Fibroblast of skin of left biceps (primary cell): ENCODE measurements at places on chromosomes 2 and 18.
A peak's percentile ranks its signal among the peaks of the same experiment; 100 is the strongest.

DNA sequence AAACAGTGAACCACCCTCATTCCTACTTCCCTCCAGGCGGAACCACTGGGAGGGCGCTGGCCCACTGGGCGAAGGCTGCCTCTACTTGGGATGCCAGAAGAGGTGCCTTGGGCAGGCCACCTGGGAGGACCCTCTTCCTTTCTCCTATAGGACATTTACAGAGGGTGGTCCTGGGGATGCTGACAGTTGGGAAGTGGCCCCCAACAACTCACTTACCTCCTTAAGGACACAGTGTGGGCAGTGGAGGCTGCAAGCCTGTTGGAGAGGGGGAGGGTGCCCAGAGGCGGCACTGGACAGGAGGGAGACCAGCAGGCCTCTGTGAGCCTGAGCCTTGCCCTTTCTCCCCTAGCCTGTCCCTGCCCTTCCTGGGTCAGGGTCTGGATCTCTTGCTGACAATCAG is 346.4 kb upstream of the HS6ST1 start:
- DNase-seq = no peak

- no peak for DNase-seq
Measured at GRCh38 chr18:36895606-36896005, 66.7 kb downstream of the KIAA1328 start.

DNA sequence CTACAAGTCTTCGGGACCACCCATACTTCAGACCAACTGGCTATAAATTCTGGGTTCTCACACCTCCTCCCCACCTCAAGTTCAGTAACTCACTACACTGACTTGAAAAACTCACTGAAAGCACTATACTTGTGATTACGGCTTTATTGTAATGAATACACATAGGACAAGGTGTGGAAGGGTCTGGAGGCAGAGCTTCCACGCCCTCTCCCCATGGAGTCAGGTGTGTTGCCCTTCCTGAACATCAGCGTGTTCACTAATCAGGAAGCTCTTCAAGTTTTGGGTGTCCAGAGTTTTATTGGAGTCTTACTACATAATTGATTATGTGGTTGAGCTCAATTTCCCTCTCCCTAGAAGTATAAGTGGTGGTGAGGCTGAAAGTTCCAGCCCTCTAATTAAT is 27.5 kb downstream of the NBEAL1 start:
- no peak for DNase-seq

- DNase-seq = no peak
Measured at GRCh38 chr2:217035967-217036366, 176.1 kb upstream of the TNP1 start.

GRCh38 chr2:146094185-146094584 is 1574.3 kb upstream of the ZEB2 start:
- no peak for DNase-seq

GRCh38 chr2:223870840-223871611 is 33.6 kb upstream of the AP1S3 start:
- DNase-seq = peak; percentile 50

- no peak for DNase-seq
Measured at GRCh38 chr18:55243255-55243654, 284.0 kb upstream of the CCDC68 start.

- DNase-seq = no peak
Measured at GRCh38 chr2:71685073-71685848, 231.9 kb downstream of the DYSF start.

GRCh38 chr18:13320891-13321425 is 102.4 kb downstream of the LDLRAD4 start:
- DNase-seq = no peak

GRCh38 chr2:73176205-73176880 is 26.0 kb upstream of the NOTO start:
- no peak for DNase-seq

GRCh38 chr2:122433123-122433754 is 677.8 kb downstream of the TSN start:
- DNase-seq = no peak

GRCh38 chr2:111667542-111668273 is 216.3 kb downstream of the ANAPC1 start:
- DNase-seq = peak; percentile 44

DNA sequence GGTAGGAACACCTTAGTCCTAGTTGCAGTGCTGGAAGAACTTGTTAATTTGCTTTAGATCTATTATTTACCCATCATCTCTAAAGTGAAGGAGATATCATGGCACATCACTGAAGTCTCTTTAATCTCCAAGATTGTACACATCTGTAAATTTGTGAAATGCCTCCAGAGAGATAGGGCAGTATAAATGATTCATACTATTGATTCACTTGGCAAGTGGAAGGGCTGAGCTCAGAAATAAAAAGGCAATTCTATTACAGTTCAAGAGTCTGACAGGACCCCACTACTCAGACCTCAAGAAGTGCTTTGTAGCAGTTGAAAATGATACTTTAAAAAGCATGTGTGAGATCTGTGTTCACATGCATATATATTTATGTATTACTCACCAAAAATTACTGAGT is 489.3 kb downstream of the DCC start:
- no peak for DNase-seq

DNA sequence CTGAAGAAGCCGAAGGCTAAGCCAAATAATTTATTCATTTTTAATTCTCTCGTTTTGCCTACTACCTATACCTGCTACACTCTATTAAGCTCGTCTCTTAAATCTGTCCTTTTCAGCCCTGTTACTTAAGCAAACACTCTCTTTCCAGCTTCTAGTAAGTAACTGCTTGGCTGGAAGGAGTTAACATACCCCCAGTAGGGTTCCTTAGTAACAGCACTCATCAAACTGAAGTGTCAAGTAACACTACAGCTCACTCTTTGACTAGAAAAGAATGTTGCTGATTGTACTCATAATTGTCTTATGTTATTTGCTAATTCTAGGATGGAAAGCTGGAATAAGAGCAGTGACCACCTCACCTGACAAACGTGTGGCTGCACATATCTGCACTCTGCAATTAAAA is 120.0 kb upstream of the SCN7A start:
- DNase-seq = no peak

GRCh38 chr2:142981069-142981378 is 103.6 kb downstream of the KYNU start:
- no peak for DNase-seq

DNA sequence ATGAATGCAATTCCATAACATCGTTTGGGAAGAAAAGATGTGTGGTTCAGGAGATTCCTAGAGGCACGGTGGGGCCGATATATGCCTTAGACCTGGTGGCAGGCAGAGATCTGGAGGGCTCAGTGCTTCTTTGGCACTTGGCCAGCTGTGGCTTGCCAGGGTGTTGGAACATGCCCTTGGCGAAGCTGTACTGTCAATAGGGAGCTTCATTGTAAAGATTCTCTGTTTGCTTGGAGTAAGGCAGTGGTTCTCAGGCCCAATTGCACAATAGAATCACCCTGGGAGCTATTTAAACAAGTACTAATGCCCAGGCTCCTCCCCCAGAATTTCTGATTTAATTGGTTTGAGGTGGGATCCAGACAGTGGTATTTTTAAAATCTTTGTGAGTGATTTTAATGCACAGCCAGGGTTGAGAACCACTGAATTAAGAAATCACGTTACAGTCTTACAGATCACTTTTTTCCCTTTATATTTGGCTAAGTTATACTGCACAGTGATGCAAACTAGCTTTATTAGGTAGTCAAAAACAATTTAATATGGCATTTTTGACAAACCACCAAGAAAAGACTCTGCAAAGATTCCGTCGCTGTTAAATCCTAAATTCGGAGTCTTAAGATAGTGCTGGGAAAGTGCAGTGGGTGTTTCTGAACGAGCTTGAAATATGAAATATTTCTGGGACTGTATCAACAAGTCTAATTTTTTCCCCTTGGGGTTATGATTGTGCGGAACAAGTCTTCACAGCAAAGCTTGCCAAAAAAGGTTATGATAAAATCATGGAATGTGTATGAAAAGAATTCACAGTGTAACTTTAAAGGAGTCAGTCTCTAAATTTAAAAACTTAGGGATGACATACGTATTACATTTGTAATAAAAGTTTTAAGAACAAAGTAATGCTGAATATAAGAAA is 78.0 kb downstream of the CRIM1 start:
- DNase-seq = peak; percentile 80

DNA sequence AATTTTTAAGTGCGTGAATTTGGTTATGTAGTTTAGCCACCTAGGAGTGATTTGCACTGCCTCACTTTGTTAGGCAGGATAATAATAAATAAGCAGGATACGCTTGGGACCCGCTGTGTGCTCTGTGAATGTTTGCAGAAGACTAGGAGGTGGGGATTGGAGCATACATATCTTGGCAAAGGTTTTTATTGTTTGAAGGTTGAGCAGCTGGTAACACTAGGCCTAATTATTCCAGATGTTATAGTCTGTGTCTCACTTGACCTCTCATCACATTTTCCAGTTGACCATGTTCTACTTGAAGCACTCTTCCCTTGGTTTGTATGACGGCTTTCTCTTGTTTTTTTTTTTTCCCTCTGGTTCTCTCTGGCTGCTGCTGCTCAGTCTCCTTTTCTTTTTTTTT is 42.7 kb downstream of the FHOD3 start:
- DNase-seq = no peak
